ENCODE measurements at places on chromosomes 7 and 10. TPM values are rescaled to one million over a fixed set of nuclear protein-coding genes. Genes with fewer than 3 reads are reported as not detected.

- no peak for DNase-seq
Measured at GRCh38 chr7:3821488-3821887, 520.4 kb downstream of the SDK1 start.

GRCh38 chr10:25308278-25308677, 133.5 kb downstream of the GPR158 start:
- DNase-seq, result no peak

DNA sequence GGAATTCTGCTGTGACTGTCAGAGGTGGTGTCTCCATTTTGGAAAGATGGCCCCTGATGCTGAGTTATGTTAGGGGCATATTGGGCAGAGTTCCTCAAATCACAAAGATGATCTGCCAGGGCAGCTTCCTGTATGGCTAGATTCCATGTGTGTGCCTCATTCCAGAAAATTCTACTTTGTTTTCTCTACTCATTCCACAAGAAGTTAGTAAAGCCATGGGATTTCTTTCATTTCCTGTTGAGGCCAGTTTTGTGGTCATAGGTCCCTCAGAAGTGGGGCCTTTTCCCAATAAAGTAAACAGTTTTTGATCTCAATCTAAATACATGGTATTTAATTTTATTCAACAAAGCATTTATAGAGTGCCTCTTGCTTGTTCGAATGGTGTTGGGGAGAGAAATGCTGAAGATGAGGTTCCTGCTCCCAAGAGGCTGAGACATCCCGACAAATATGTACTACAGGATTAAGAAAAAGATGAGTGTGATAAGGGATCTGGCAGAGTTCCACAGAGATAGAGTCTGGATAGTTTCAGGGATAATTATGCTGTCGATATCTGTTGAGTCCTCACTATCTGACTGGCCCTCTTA, 33.0 kb downstream of the MINDY4 start:
- no peak for DNase-seq

DNA sequence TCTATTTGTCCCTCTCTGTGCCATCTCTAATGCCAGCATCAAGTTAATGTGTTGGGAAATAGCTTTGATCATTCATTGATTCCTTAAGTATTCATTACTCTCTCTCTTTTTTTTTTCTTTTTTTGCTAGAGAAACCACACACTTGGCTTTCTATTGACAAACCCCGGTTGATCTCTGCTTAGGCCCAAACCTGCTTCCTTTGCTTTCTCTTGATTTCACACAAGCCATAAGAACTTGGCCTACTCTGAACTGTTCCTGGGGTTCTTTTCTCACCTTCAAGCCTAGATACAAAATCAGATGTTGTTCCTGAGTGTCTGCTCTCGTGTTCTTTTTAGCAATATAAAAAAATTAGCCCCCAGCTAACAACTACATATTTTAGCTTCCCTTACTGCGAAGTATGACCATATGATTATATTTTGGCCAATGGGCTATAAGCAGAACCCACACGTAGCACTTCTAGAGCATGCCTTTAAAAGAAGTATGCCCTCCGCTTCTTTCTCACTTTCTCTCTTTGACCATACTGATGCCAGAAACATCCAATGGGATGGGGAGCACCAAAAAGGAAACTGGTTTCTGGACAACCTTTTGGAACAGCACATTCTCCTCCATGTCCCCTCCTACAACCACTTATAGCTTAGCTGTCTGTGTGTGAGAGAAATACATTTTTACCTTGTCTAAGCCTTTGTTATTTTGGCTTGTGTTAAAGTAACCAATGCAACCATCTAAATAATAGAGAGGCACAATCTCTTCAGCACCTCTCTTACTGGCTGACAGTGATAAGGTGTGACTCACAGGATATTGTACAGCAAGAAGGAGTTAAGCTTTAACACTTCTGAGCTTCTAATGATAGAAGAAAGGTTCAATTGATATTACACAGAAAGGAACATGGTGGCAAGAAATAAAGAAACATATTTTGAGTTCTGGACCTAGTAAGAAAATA, 96.6 kb upstream of the LRRN3 start:
- no peak for DNase-seq

DNA sequence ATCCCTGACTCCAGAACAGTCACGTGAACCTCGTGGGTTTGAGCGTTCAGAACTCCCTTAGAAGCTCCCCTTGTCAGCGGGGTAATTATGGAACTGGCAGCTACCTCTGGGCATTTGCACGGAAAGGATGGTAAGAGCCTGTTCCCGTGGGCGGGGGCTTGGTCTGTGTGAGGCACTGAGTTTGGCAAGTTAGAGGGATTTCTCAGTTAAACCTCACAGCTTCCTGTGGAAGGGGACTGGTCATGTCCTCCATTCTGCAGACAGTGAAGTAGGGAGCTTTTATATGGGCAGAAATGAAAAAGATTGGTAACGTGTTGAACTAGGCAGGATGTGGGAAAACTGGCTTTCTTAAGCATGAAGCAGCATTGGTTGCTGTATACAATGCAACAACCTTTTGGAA, 16.0 kb downstream of the PALD1 start:
- no peak for DNase-seq

DNA sequence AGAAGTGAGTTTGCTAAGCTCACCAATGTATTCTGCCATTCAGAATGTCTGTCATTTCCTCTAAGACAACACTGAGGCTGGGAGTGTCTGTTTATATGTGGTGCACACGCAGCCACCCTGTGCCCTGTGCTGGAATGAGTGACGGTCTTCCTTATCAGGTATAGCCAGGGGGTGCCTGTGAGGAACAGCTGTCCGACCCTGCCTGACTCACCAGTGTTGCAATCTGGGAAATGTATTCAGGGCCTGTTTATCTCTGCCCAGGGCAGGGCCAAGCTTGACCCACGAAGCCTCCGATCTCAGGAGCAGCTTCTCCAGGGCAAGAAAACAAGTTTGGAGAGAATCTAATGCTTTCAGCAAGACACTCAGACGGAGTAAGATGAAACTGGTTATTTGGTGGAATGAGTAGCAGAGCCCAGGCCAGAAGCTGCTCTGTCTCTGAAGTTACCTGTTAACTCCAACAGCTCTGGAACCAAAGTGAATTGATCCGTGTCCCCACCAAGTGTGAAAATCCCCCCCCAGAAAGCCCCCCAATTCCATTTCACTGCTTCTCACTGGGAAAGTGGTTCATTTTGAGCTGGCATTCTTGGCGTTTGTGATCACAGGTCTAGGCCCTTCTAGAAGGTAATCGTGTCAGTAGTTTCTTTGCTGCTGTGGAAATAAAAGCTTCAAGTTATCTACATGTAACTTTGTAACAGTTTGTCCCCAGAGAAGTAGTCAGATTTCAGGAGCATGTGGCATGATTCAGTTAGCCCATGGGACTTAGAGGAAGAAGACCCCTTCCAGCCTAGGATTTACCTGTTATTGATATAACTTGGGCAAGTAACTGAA, 6.1 kb upstream of the UBE2H start:
- peak; percentile 89 for DNase-seq

GRCh38 chr10:88064608-88065382, 201.4 kb downstream of the PTEN start:
- DNase-seq, result no peak

GRCh38 chr10:113522460-113522859, 30.4 kb upstream of the HABP2 start:
- no peak for DNase-seq

DNA sequence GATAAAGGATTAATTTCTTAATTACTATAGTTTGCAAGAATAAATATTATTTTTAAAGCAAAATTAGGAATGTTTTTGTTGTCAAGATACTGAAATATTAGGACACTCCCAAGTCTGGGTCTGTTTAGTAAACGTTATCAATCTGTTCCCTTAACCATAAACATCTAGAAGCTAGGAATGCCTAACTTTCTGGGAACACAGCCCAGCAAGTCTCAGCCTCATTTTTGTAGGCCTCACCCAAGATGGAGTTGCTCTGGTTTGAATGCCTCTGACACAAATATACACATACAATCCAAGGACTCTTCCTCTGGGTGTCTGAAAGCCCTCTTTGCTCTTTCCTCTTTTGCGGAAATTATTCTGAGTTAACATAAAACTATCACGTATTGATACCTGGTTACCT, 487.4 kb upstream of the CELF2 start:
- DNase-seq, result no peak

GRCh38 chr10:103659674-103660363, 166.3 kb downstream of the NEURL1 start:
- peak; percentile 88 for DNase-seq

DNA sequence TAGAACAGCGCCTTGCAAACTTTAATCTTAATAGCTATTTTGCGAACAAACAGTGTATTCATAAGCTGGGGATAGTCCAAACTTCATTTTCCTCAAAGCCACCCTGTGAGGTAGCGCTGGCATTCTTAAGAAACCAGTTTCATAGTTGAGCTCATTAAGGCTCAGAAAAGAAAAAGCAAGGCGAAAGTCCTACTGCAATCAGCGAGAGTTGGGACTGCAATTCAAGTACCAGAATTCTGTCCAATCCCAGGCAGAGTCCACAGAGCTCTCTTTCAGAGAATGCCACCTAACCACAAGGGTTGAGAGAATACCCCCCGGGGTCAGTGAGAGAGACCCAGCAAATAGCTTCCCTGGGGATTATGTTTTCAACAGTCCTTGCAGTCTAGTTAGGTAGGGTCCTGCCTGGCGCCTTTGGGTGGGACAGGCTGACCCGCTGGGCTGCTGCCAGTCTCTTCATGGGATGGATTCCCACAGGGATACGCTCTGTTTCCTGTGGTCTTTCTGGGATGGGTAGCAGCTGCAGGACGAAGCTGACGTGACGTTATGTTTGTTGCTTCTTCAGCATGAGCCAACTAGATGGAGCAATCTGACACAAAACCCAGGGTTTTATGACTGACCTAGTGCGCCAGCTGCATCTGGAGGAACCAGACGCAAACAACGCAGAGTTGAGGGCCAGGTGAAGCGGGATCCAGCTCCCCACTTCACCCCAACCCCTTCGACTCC, 16.0 kb downstream of the BMPER start:
- DNase-seq, result no peak

- peak; percentile 76 for DNase-seq
Measured at GRCh38 chr10:127276794-127277462, 80.5 kb upstream of the INSYN2A start.

DNA sequence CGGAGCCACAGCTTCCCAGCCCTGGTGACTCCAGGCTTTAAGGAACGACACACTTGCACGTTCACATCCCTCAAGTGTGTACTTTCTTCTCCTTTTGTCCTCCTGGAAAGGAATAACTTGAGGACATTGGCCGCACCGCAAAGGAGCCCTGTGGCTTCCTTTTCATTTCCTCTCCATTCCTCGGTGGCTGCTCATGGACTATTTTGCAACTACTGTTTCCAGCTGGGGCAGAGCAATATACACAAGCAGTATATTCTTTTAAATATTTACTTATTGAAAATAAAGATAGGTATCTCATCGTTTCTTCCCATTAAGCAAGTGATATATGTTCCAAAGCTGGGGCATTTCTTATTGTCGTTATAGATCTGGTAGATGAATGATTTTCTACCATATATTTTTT, 97.2 kb upstream of the LYZL1 start:
- no peak for DNase-seq

GRCh38 chr10:74384615-74385183, 233.7 kb downstream of the ADK start:
- DNase-seq, result no peak

- peak; percentile 20 for DNase-seq
Measured at GRCh38 chr7:123537026-123537642, 2.7 kb upstream of the IQUB start.

GRCh38 chr10:6217611-6218010, 14.9 kb downstream of the PFKFB3 start:
- DNase-seq, result no peak

- DNase-seq, result no peak
Measured at GRCh38 chr7:120841608-120842007, 16.3 kb downstream of the TSPAN12 start.

DNA sequence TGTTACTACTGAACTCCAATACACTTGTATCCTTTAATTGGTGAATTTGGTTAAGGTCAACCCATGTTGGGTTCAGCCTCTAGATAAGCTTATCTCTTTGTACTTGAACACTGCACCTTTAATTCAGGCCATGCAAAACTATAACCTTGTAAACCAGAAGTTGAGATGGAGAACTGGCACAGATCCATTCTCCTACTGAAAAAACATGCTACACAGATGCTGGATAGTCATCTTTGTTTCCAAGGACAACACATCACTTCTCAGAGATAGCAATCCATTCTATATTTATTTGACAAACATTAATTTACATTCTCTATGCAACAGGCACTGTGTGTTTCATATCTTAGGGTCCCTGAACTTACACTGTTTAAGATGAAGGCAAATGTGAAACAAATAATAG, 2.9 kb upstream of the CDK14 start:
- DNase-seq, result no peak

GRCh38 chr7:25911738-25912607, 240.0 kb upstream of the NFE2L3 start:
- DNase-seq, result no peak

DNA sequence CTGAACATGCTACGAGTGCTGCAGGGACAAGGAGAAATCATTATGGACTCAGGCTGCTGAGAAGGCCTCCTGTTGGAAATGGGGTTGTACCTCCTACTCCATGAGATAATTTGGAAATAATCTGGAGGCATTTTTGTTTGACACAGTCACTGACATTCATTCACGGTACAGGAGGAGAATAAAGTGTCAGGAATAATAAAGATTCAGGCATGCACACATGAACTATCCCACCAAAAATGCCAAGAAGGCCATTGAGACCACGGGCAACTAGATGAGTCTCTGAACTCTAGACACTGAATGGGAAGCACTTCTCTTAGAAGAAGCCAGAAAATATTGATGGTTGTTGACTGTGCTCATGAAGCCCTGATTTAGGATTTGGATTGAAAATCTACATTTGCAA, 220.9 kb upstream of the HABP2 start:
- no peak for DNase-seq

DNA sequence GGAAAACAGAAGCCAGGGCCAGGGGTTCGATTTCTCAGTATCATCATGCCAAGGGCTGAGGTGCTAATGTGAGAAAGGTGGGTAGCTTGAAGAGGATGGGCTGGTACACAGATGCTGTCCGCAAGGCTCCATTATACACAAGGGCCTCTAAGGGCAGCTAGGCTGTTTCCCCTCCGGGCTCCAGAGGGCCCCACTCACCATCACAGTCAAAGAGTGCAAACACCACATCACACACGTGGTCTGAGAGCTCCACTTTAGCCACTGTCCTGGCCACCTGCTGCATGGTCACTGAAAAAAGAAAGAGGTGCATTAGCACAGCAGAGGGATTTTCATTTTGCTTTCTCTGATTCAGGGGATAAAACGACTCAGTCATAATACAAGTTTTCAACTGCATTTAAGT, 20.9 kb upstream of the DNAJB12 start:
- no peak for DNase-seq

DNA sequence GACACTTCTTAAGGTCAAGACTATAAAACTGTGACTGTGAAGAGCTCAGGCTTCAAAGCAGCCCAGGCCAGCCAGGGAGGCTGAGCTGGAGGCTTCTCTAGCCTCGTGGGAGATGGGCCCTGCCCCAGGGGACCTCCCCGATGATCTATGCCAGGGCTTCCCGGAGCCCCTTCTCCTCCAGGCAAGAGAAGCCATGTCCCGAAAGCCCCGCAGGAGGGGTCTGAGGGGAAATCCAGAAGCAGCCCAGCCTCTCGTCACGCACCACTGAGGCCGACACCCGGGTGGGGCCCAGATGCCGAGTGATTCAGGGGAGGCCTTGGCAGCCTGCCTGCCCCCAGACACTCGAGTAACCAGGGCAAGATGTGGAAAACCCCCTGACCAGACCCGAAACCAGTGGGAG, 63.7 kb downstream of the PROSER2 start:
- peak; percentile 86 for DNase-seq

CACNA2D1 gene
- 5.8 TPM for total RNA-seq

TMEM130 gene
- total RNA-seq, result 27.3 TPM

TYW1B gene
- 0.78 TPM for total RNA-seq

HOXA9 gene
- total RNA-seq, result 62.2 TPM

COG5 gene
- 43.3 TPM for total RNA-seq

Measured in Caki2 (cell line).